ENCODE measurements at places on chromosomes 5 and 9.

DNA sequence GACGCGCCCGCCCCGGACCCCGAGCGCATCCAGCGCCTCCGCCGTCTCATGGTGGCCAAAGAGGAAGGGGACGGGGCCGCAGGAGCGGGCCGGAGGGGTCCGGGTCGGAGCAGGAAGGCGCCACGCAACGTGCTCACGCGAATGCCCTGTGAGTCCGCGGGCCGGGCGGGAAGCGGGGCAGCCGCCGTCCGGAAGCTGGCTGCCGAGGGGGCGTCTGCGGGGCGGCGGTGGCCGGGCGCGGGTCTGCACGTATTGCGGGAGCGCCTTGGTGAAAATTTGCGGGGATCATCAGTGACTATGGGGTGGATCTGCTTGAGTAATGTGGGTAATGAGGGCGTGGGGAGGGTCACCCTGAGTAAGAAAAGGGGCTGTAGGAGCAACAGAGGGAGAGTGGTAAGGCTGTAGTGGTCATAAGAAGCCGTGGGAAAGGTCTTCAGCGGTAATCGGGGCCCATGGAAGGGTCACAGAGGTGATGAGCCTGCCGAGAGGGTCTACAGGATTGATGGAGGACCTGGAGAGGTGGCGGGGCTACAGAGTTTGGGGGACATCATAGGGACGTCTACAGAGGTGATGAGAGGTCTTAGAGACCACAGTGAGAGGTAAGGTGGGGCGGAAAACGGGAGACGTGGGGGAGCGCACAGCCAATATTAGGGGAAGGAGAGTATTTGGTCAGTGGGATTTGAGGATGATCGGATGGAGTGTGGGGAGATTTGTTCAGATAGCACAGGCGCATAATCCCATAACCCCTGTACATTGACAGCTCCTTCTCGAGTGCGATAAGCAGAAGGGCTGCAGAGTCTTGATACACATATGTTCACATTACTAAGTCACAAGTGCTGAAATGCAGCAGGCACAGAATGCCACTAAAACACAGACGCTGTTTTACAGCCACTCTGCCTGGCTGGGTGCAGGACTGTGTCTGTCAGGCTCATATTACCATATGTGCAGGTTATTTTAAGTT lies 819 bp downstream of the LSM11 start:
- peak; percentile 82 for DNase-seq

GRCh38 chr5:35640623-35641022 lies 23.0 kb downstream of the SPEF2 start:
- no peak for DNase-seq

DNA sequence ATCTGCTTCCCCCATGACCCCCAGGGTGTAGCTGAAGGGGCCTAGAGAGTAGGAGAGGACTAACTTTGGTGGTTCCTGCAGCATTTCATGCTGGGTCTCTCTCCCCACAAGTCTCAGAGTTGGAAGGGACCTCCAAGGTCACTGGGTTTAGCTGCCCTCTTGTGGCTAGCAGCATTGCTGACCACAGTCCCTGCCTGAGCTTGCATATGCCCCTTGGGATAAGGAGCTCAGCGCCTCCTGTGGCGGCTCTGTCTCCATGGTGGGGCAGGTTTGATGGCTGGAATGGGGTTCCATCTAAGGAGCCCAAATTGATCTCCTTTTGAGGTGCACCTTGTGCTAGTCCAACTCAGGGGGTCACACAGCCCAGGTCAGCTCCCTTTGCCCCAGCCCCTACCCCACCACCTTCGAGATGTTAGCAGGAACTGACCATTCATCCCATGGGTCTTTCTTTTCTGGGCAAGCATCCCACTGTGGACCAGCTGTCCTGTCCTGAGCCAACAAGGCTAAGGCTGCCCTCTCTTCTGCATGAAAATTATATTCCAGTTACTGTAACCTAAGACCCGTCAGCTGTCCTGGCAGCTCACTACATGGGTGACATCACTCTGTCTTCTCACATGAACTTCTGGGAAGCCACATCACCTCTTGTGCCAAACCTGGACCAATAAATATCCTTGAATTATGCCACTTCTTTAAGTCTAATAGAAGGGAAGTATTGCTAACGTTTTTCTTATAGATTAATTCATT lies 196.2 kb downstream of the HSPA4 start:
- peak; percentile 91 for DNase-seq

GRCh38 chr5:161030229-161030628 lies 178.2 kb upstream of the ATP10B start:
- no peak for DNase-seq

GRCh38 chr9:133855802-133856521 lies 117.8 kb upstream of the SARDH start:
- peak; percentile 57 for DNase-seq
